ENCODE measurements at places on chromosomes 1 and 21.
A peak's percentile ranks its signal among the peaks of the same experiment; 100 is the strongest.

DNA sequence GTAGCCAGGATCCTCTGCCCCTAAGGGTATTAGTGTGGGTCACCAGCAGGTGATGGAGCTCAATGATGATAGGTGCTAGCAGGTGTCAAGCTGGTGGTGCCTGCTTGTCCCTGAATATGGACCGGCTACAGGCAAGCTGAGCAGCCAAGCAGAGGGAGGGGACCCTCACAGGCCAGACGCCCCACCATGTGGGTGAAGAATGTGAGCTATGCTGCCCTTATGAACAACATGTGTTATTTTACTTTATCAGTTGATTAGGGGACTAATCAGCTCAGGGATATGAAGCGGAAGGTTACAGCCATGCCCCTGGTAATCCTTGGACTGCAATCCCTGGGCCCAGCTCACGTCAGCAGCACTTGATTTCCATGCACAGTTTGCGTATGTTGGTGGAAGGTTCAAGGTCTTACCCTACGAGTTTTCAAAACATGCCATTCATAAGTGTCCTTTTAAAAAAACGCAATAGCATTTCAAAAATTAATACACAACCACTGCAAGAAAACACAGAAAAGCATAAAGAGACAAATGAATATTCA lies 106.0 kb downstream of the CDC7 start:
- no peak for DNase-seq

DNA sequence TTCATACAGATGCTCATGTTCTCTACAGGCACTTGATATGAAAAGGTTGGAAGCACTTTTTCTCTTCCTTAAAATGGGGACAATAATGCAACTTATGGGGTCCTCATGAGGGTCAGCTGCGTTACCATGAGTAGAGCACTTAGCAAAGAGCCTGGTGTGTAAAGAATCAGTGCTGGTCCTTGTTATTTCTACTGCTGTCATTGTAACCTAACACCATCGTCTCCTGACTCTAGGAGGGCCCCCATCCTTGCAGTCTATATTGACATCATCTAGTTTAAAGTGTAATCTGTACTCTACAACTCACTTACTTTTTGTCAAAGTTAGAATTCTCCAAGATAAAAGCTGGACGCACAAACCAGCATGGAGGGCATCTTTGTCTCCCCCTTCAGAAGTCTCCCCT lies 2.4 kb downstream of the CAPN9 start:
- DNase-seq = no peak

DNA sequence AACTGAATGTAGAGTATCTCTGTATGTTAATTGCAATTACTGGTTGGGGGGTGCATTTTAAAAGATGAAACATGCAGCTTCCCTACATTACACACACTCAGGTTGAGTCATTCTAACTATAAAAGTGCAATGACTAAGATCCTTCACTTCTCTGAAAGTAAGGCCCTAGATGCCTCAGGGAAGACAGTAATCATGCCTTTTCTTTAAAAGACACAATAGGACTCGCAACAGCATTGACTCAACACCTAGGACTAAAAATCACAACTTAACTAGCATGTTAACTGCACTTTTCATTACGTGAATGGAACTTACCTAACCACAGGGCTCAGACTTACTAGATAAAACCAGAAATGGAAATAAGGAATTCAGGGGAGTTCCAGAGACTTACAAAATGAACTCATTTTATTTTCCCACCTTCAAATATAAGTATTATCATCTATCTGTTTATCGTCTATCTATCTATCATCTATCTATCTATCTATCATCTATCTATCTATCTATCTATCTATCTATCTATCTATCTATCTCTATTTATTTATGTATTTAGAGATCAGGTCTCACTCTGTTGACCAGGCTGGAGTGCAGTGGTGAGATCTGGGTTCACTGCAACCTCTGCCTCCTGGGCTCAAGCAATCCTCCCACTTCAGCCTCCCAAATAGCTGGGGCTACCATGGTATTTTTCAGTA lies 47.8 kb downstream of the CHML start:
- peak; percentile 83 for DNase-seq

GRCh38 chr1:199854686-199855321 lies 172.7 kb upstream of the NR5A2 start:
- DNase-seq = no peak

GRCh38 chr1:19892628-19893168 lies 10.5 kb downstream of the OTUD3 start:
- peak; percentile 2 for DNase-seq

GRCh38 chr1:212313616-212314015 lies 28.4 kb downstream of the PPP2R5A start:
- no peak for DNase-seq

DNA sequence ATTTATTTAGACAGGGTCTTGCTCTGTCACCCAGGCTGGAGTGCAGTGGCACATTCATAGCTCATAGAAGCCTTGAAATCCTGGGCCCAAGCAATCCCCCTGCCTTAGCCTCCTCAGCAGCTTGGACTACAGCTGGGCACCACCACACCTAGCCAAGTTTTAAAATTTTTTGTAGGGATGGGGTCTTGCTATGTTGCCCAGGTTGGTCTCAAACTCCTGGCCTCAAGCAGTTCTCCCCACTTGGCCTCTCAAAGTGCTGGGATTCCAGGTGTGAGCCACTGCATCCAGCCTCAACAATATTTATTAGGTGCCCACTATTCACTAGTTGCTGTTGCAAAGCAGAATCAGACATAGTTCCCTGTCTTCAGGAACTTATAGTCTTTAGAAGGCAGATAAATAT lies 14.1 kb upstream of the GPX7 start:
- no peak for DNase-seq

DNA sequence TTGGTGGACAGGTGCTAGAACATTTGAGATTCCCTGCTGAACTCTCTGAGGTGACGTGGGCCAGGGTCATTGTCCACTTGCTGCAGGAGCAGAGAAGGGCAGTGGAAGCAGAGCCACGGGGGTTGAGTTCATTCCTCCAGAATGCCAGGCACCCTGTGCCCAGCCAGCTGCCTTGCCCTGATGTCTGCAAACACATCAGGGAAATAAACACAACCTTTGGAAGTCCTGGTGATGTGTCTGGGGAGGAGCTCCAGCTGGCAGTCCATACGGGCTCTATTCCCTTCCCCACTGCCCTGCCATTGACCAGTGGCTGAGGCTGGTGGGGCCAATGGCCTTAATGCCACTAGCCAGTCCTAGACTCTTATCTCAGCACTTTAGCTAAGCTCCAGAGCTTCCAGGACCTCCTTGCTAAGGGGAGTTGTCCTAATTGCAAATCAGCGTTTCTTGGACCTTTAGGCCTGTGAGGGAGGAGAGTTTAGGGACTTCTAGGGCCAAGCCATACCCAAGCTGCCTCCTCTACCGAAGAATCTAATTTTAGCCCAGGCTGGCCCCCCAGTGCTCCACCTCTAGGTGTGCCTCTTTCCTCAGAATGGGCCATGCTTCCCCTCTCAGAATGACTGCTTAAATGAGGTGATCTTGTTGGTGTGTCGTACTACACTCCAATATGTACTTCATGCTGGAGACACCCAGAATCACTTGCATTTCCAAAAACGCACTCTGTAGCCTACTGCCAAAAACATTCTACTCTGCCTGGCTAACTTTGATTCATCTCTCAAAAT lies 25.9 kb upstream of the MFSD2A start:
- no peak for DNase-seq

GRCh38 chr1:84479998-84480397 lies 932 bp downstream of the RPF1 start:
- DNase-seq = no peak

DNA sequence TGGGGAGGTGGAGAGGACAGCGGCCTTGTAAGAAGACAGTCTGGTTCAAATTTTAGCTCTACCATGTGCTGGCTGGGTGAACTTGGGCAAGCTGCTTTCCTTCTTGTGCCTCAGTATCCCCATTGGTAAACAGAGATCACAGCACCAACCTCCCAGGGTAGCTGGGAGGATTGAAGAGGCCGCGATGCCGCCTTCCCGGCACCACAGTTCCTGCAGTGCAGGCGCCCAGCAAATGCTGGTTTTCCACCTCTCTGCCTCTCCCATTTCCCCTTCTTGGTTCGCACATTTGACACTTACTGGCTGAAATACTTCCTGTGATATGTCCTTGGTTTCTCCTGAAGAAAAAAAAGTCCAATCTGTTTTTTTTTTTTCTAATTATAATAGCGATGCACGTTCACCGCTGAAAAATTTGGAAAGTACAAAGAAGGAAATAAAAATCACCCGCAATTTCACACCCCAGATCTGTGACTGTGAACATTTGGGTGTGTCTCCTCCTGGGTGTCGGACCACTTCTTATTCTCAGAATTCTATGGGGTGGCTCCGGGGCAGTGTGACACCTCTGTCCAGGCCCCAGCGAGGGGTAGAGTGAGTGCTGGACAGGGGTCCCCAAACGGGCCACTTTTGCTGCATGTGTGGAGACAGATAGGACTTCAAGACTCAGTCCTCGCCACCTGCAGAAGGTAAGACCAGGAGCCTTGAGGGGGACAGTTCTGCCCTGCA lies 73.1 kb downstream of the RUNX3 start:
- DNase-seq = no peak

GRCh38 chr1:39671433-39671792 lies 494 bp downstream of the NT5C1A start:
- no peak for DNase-seq

- no peak for DNase-seq
Observed at GRCh38 chr1:46487818-46488218, 1.8 kb upstream of the DMBX1 start.

- peak; percentile 78 for DNase-seq
Observed at GRCh38 chr1:154736841-154737240, 128.9 kb upstream of the ADAR start.

DNA sequence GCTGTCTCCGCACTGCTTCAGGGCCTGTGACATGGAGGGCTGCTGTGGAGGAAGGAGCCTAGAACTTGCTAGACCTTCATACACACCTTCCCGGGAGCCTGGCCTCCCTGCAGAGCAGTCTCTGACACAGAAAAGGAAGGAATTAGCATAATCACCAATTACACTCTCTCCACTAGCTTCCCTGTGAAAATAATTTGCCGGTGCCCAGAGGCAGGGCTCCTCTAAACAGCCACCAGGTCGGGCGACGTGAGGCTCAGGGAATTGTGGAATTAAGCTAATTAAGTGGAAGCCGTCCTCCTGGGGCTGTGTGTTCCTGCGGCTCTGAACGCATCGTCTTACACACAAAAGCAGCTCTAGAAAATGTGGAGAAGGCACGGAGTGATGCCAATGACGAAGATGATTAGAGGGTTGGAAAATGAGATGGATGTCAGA lies 82.6 kb downstream of the NENF start:
- DNase-seq = no peak

DNA sequence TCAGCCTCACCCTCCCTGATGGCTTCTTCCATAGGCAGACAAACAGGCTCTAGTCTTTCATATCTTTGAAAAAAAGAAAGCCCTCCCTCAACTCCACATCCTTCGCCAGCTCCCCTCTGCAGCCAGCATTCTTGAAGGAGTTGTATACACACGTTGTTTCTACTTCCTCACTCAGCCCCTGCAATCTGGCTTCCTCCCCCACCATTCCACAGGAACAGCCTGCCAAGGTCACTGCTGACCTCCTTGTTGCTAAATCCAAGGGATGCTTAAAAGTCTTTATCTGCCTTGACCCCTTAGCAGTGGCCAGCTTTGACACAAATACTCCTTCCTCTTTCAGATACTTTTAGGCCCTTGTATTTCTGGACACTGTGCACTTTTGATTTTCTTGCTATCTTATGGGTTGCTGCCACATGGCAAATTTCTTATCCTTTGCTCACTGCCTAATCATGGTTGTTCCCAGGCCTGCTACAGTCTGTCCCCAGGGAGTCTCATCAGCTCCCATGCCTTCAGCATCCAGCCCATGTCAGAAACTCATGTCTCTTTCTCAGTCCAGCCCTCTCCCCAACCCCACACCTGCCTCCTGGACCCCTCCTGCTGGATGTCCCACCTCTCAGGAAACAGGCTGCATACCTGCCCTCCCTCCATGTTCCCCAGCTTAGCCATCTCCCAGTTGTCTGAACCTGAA lies 8.3 kb downstream of the FAM229A start:
- DNase-seq = peak; percentile 66

DNA sequence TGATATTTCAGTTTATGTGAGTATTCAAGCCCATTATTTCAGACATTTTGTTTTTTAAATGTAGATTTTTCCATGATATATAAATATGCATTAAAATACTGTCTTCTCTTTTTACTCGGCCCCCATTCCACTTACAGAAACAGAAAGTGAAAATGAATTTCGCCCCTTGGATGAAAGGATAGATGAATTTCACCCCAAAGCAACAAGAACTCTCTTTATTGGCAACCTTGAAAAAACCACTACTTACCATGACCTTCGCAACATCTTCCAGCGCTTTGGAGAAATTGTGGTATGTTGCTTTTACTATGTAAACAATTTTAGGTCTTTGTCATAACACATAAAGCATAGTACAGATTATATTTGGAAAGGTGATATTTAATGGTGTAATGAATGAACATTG lies 59.9 kb downstream of the ZBTB17 start:
- no peak for DNase-seq

- no peak for DNase-seq
Observed at GRCh38 chr1:189429610-189430009, 1048.1 kb downstream of the BRINP3 start.

DNA sequence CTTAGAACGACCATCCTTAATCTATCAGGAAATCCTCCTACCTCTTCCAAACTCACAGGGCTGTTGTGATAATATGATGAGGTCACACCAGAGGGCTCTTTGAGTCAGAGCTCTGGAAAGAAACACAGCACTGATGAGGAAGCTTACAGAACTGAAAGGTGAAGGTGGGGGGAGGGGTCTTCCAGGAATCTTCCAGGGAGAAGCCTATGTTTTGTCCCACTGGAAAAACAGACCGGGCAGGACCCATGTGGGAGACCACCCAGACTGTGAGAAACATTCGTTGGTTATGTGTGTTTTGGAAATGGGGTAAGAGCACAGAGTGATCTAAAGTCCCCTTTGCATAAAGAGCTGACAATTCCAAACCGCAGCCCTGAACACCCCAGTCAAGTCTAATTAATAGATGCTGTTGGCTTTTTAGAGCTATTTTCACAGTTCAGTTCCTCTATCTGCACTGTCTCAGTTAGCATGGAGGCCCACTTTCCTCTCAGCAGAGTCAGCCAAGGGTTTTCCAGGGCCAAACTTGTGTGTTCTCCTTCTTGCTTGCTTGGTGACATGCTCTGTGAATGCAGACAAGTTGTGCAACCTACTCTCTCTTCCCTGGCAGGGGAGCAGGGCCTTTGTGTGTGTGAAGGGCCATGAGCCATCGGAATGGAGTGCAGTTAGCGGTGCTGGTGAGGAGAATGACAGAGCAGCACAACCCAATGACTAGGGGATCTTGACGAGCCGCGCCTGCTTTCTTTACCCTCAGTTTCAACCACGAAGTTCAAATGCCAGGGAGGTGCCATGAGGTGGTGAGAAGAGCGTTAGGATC lies 12.3 kb downstream of the PHLDA3 start:
- DNase-seq = peak; percentile 85

GRCh38 chr1:191350938-191351337 lies 807.3 kb upstream of the RGS18 start:
- DNase-seq = no peak

DNA sequence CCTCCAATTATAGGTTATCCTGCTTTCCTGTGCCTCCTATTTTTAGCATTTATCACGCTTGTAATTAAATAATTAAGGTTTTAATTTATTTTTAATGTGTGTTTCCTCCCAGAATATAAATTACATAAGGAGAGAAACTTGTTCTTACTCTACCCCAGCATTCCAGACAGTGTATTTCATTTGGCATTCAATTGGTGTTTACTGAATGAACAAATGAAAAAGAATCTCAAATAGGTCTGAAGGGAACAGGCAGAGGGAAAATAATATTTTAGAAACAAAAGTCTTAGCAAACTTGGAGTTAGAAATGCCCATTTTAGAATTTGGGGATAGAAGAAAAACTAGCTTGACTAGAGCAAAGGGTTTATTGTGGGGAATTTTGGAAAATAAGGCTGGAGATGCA lies 9.9 kb upstream of the RSRP1 start:
- DNase-seq = no peak

All from suppressor macrophage (primary cell).